ENCODE measurements at places on chromosomes 11 and 22. TPM values are rescaled to one million over a fixed set of nuclear protein-coding genes. Genes with fewer than 3 reads are reported as not detected.

GRCh38 chr11:69892986-69893555 lies 73.9 kb upstream of the FGF3 start:
- DNase-seq: no peak

- DNase-seq: no peak
Measured at GRCh38 chr11:111230122-111230465, 15.4 kb upstream of the POU2AF2 start.

DNA sequence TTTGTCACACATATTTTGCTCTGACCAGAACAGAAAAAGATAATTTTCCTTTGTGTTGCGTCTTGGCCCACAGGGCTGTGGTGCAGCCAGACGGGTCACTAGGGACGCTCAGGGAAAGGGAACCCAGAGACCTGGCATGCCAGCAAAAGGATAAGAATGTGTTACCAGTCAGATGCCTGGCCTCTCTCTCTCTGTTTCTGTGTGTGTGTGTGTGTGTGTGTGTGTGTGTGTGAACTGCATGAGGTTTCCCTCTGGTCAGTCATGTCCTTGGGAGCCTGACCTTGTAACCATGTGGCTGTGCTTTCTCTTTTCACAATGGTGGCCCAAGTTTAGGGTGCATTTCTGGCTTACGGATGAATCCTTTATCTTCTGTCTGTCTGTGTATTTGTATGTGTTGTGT lies 25.4 kb downstream of the CCKBR start:
- DNase-seq: no peak

DNA sequence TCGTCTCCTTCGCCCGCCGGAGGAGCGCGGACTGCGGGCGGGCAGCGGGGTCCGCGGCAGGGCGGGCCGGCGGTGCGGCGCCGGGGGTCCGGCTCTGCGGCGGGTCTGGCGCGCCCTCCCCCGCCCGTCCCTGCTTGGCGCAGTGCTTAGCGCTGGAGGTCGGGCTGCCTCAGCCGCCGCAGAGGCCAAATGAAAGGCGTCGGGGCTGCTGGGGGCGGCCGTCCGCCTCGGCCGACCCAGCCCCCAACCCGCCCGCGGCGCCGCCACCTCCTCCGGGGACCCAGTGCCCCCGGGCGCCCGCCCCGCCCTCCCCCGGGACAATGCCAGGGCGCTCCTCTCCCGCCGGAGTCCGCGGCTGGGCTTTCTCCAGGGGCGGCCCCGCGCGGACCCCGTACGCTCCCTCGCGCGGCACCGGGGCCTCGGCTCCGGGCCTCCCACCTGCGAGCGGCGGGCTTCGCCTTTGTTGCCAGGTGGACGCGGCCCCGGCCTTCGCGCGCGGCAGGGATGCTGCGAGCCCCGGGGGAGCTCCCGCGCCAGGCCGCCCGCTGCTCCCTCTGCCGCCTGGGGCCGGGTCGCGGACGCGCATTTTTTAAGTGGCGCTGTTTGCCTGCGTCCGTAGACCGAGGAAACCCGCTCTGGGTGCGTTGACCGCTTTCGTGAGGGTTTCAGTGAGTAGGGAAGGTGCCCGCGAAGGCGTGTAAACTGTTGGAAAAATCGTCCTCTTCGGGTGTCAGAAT lies 583 bp downstream of the APLP2 start:
- peak; percentile 41 for DNase-seq

DNA sequence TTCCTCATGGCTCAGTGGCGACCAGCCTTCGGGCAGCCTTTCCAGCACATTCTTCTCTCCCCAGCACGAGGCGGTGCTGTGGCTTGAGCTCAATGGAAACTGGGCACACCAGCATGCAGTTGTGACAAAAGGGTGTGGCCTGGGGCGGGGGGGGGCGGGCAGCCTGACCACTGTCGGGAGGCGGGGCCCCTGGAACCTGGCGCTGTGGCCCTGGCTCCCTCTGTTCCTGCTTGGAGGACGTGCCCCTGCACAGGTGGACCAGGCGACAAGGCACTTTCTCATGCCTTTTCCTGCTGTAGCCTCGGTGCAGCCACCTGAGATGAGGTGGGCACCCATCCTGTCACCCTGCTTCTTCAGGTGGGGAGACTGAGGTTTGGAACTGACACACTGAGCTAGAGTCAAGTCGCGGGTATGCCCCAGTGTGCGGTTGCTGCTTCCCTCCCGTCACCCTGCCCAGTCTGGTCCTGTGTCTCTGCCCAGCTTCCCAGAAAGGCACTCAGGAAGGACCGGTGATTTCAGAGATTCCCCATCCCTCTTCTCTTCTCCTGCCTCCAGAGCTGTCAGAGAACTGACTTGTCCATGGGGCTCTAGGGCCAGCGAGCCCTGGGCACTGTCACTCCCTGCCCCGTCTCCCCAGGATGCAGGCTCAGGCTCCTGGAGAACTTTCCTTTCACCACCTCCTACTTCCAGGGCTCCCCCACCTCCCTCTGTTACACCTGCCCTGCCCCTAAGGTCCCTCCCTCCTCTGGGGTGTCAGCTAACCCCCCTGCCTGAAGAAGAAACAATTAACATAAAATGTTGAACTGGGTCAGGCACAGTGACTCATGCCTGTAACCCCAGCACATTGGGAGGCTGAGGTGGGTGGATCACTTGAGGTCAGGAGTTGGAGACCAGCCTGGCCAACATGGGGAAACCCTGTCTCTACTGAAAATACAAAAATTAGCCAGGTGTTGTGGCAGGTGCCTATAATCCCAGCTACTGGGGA lies 9.9 kb downstream of the B3GAT1 start:
- no peak for DNase-seq

GRCh38 chr11:33044285-33044756 lies 4.9 kb downstream of the TCP11L1 start:
- no peak for DNase-seq

DNA sequence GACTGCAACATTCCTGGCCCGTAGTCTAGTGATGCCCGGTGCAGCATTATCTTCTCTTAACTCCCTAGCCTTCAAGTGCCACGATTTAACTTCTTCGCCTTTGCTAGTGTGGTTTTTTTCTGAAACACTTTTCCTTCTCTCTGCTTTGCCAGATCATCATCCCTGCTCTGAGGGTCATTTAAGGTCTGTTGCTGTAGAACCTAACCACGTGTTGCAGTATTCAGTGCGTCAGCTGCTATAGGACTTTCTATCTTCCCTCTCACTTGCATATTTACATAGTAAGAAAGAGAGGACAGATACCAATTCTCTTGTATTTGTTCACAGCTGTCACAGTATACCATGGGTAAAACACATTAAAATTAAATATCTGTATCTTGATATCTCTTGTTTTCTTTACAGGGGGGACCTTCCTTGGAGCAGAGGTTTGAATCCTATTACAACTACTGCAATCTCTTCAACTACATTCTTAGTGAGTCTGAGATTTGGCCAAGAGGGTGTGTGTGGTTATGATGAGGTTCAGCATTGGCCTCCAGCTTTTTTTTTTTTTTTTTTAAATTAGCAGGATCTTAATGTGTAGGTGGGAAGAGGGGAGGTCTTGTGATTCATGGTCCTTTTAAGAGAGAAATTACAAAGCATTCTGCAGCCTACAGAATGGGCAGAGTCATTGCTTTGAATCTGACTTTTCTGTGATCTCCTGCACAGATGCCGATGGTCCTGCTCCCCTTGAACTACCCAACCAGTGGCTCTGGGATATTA lies 13.5 kb downstream of the EIF3L start:
- DNase-seq: no peak

- DNase-seq: no peak
Measured at GRCh38 chr22:24392218-24392931, 35.0 kb upstream of the ADORA2A start.

DNA sequence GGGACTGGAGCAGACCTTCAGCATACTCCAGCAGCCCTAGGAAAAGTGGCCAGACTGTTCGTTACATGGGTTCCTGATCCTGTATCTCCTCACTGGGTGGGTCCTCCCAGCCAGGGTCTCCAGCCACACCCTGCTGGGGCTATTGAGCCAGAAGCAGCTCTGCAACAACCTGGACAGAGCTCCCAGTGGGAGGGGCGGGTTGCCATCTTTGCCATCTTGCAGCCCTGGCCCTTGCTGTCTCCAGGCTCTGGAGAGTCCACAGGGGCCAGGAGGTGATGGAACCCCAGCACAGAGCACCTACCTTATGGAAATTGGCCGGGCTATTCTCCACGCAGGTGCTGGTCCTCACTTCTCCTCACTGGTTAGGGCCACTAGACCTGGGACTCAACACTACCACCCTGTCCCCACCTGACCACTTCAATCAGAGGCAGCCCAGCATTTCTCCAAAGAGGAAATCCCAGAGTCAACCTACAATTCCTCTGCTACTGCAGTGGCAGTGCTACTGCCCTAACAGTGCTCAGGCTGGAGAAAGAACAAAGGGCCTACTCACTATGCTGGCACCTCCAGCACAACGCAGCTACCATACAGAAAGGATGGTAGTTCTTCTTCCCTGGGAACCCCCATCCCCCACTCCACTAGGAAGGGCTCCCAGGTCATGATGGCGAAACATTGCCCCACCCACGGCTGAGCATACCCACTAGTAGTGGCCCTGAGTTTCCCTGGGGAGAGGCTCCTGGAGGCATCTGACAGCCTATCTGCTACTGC lies 290.2 kb upstream of the NCAM1 start:
- no peak for DNase-seq

DNA sequence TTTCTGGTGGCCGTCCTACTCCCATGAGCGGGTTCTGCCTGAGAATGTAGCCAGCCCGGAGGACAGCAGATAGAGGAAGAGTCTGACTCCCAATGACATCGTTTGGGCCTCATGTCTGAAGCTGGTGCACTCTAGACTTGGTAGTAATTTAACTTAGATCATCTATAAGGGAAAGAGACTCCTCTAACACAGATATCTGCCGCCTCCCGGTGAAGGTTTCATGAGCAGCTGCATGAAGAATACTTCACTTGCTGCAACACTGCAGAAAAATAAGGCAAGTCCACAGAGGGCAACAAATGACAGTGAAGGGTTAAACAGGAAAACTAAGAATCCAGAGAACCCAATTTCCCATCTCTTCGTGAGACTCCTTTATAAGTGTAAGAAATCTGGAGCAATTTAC lies 5.9 kb upstream of the ARL2 start:
- DNase-seq: no peak

- no peak for DNase-seq
Measured at GRCh38 chr11:112877581-112877980, 83.6 kb upstream of the NCAM1 start.

DNA sequence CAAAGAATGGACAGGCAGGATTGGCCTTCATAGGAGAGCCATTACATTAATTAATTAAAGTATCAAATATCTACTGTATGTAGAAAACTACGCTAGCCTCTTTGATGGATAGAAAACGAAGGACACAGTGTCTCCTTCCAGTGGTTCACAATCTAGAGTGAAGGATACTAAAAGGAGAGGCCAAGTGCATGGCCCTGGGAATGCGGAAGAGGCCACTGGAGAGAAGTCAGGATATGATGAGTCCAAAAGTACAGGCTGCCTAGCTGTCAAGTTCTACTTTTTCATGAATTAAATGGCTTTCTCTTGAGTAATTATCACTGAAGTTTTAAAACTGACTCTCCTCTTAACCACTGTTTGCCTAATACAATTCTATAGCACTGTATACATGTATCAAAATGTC lies 41.9 kb downstream of the ATG16L2 start:
- no peak for DNase-seq

DNA sequence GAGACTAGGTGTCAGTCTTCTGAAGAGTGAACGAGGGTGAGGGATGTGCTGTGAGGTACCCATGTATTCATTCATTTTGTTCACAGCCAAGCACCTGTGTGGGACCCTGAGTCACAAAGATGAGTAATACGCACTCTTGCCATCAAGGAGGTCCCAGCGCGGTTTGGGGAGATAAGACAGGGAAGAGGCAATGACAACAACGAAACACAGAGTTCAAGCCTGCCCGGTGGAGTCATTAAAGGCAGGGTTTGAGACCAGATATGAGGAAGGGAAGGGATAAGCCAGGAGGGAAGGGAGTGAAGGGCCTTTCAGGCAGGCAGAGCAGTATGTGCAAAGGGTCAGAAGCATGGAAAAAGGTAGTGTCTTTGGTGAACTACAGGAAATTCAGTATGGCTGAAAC lies 4.6 kb downstream of the DCHS1 start:
- DNase-seq: no peak

GRCh38 chr11:24934733-24935439 lies 438.0 kb downstream of the LUZP2 start:
- DNase-seq: no peak

DNA sequence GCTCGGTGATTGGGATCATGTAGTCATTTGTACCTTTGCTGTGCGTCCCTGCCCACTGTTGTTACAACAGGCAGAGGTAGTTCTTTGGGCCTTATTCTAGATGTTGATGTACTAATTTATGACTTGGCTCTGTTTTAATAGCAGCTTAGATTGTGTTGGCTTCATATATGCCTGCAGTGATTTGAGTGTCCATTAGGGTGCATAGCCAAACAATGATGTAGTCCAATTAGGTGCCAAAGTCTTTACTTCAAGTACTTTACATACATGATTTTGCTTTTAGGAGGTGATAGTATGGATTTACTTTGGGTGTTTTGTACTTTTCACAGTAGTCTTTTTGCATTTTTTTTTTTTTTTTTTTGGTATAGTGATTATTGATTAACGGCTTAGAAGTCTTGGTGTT lies 46.4 kb downstream of the PPP6R3 start:
- DNase-seq: no peak

CHEK2 gene
- 24.5 TPM for polyA plus RNA-seq

TPBGL gene
- polyA plus RNA-seq: 0.17 TPM

KLHDC7B gene
- 0.10 TPM for polyA plus RNA-seq

SMDT1 gene
- 90.7 TPM for polyA plus RNA-seq

SLC22A8 gene
- polyA plus RNA-seq: 51.0 TPM

GTSE1 gene
- polyA plus RNA-seq: 25.2 TPM

BTBD18 gene
- polyA plus RNA-seq: 0.70 TPM

ACCS gene
- polyA plus RNA-seq: 48.0 TPM

C22orf15 gene
- 2.7 TPM for polyA plus RNA-seq

FOXRED2 gene
- polyA plus RNA-seq: 26.2 TPM

BRSK2 gene
- 0.90 TPM for polyA plus RNA-seq

IRAG1 gene
- polyA plus RNA-seq: 12.0 TPM
